HFFc6 (cell line): ENCODE measurements at places on chromosomes 5 and 9.

- no peak for DNase-seq
Observed at GRCh38 chr5:172845154-172845553, 11.1 kb downstream of the ERGIC1 start.

DNA sequence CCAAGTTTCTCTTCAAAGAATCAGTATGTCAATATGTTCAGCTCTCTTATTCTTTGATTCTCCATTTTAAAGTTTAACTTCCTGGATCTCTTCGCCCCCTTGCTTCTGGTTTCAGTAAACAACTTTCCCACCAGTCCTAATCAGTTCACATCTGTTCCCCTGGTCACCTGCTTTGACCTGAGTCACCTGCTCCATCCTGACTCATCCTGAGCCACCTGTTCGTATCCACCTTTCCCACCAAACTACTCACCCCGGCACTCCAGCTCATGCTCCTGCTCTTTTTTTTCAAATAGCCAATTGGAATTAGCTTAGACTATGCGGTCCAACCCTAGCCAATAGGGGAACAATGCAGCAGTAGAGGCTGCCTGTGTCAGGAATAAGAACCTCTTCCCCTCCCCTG, 23.6 kb upstream of the CSF1R start:
- no peak for DNase-seq

- no peak for DNase-seq
Observed at GRCh38 chr5:179268399-179268952, 76.8 kb downstream of the ADAMTS2 start.

DNA sequence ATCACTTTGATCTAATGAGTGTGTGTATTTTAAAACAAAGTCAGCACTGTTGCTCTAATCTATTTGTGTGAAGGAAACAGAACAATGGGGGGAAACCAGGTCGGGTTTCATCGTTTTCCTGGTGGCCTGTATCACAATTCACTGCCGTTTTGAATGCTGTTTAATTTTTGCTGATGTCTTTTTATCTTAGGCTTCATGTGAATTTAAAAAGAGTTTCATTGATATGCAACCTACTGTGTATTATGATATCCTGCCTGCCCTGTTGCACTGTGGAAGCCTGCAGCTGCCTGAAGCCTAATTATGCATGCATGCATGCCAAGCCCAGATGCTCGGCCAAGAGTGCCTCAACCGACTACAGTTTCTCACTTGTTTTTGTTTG, 307.5 kb downstream of the ZNF608 start:
- DNase-seq = no peak
